ENCODE measurements at places on chromosomes 1 and 21.

DNA sequence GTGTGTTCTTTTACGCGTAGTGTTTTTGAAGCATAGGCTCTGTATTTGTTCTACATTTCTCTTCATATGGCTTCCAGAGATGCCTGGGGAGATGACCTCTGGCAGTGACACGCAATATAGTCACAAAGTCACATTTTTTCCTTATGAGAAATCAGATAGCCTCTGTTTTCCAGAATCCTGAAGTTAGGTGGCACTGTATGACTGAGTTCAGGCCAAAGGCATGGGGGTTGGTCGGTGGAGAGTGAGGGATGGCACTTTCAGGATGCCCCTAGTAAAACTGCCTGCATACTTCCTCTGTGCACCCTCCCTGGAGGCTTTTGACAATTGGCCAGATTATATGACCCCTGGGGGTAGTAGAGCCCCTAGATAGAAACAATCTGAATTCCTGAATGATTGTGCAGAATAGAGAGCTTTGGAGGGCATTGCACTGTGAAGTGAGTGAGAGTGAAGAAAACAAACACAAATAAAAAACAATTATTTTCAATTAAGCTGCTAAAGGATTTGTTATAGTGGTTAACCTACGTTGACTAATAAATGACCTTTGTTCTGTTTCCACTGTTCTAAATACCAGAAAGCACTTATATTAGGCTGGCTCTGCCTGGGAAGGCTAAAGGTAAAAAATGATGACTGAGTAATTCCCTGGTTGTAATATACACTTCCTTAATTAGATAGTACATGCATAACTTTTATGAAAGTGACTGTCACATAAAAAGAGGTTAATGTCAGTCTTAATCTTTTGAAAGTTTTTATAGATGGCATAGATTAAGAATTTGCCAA lies 1660.8 kb downstream of the PLA2G4A start:
- no peak for DNase-seq

GRCh38 chr1:232267837-232268598 lies 361.9 kb downstream of the SIPA1L2 start:
- no peak for DNase-seq

DNA sequence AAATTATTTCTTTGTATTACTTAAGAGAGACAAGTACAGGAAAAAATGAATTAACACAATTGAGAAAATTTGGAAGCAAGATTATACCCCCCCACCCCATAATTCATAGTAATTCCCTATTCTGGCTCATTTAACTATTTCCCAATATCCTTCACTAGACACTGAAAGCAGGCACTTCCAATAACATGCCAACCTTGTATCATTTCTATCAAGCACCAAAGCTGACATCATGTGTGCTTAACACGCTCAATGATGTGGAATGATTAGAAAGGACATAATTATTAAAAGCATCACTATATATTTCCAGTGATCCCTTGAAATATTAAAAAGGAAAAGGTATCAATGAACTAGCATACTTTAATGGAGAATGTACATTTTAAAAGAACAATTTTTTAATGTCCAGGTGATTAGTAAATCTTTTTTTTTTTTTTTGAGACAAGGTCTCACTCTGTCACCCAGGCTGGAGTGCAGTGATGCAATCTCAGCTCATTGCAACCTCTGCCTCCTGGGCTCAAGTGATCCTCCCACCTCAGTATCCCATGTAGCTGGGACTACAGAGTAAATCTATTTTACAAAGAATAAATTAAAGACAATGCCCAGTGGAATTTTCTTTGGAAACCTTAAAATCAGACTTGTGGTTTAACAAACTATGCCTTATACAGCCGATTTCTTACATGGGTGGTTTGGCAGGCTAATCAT lies 443.9 kb downstream of the DSCAM start:
- DNase-seq, result no peak

- DNase-seq, result no peak
These were observed 36.9 kb downstream of the WDR64 start for GRCh38 chr1:241688940-241689368.

GRCh38 chr1:36900128-36900527 lies 134.2 kb downstream of the GRIK3 start:
- DNase-seq, result no peak

DNA sequence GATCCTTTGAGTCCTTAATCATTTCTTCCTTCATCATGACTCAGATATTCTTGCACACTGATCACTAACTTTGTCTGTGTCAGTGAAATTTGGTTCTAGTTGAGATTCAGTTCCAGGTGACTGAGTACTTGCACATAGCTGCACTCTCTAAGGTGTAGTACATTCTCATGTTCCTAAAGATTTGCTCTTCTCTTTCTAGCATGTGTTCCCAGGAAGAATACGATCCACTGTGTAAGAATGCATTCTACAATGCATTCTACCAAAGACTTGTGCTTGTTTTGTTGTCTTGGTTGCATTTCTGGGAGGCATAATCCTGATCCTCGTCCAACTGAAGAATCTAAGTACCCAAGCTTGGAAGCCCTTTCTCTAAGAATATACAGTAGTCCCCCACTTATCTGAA lies 104.3 kb upstream of the CDC42BPA start:
- DNase-seq, result no peak

- DNase-seq, result peak; percentile 15
These were observed 2.0 kb downstream of the EDARADD start for GRCh38 chr1:236395947-236396664.

- DNase-seq, result no peak
These were observed 101.4 kb downstream of the TEX35 start for GRCh38 chr1:178614286-178614685.

DNA sequence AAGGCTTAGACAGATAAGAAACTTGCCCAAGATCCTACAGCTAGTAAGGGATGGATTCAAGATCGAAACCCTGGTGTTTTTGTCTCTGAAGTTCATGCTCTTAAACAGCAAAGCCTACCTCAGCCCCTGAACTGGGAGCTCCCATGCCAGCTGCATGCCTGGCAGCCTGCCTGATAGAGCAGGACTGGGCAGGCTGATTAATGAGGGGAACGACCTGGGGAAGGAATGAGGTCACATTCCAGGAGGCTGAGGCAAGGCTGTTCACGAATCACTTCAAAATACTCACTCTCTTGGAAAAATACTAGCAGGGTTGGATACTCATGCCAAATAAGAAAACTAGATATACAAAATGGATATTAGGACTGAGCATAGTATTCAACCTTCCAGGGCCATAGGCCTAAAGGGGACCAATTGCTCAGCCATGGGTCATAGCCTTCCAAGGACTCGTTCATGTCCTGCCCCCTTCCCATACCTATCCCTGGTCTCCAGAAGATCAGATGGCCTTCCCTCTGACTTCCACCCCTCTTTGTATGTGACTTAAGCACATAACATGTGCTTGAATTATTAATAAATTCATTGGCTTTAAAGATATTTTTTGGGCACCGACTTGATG lies 15.6 kb upstream of the TACSTD2 start:
- no peak for DNase-seq

- no peak for DNase-seq
These were observed 10.0 kb downstream of the MROH7 start for GRCh38 chr1:54651608-54652007.

DNA sequence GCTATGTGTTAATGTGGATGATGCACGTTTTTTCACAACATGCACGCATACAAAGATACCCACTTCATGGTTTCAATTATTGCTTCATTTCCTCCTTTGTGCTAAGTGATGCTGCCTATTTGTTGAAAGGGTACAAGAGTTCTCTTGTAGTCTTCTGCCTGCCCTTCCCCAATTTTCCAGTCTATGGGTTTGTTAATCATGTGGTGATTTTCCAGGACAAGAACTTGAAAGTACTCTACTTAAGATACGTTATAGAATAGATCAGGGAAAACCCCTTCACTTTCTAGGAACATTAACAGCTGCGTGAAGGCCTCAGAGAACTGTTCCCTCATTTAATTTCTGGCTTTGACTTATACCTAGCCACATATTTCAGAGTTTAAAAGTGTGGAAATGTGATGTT lies 52.1 kb upstream of the SLC44A3 start:
- DNase-seq, result no peak

DNA sequence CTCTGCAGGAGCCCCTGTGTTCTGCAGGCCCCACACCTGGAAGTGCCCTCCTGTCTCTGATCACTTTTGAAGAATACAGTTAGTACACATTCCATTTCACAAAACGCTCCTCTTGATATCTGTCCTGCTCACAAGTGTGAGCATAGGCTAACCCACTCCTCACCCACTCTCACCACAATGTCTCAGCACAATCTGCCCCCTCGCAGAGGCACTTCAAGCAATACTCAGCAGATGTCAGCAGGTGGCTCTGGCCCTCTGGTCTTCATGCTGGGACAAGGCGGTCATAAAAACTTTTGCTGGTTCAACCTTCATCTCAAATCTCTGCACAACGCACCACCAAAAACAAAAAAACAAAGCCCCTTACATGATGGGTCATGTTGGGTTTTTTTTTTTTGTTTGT lies 671.2 kb downstream of the MATN1 start:
- no peak for DNase-seq

DNA sequence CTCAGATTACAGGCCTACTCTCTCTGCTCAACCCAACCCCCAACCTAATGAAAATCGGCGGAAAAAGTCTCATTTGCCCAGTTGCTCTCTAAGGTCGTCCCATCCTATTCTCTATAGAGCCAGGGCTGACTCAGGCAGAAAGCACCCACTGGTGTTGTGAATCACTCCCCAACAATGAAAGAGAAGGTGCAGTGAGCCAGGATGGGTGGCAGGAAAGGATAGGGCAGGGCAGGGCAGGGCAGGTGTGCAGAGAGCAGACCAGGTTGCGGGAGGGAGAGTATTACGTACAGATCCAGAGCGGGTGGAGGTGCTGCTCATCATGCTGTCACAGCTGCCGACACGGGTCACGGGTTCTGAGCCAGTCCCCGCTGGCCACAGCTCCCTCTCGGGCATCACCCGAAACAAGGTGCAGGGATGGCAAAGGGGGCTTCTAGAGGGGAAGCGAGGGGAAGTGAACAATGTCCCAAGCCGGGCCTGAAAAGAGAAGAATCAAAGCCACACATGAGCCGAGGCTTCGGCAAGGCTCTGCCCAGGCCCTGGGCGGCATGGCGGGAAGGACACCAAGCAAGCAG lies 5.3 kb downstream of the C1orf116 start:
- no peak for DNase-seq

- no peak for DNase-seq
These were observed 51.5 kb downstream of the BCAR3 start for GRCh38 chr1:93630168-93630567.

- no peak for DNase-seq
These were observed 107.2 kb downstream of the ARHGEF10L start for GRCh38 chr1:17646444-17647280.

DNA sequence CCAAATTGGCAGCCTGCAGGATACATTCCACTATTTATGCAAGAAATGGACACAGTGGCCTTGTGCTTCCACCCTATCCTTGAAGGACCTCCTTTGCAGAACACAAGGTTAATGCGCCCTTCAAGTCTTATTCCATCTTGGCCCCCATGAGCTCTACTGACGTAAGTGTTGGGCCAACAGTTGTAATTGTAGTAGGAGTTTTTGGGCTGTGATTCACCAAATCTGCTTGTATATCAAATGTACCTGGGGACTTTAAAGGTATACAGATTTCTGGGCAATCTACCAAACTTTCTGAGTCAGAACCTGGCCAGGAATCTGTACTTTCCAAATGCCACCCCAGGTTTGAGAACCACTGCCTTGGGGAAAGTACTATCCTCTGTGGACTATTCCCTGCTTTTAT lies 100.9 kb upstream of the MARK1 start:
- DNase-seq, result no peak

- DNase-seq, result no peak
These were observed 130.9 kb downstream of the PBX1 start for GRCh38 chr1:164689672-164690511.

All from CD4-positive, alpha-beta T cell treated with Interleukin-21 for 1 hour (primary cell).